ENCODE measurements at places on chromosomes 5 and 9.

- DNase-seq, result peak; percentile 67
These were observed 83.4 kb downstream of the RAPGEF1 start for GRCh38 chr9:131656356-131657036.

- DNase-seq, result no peak
These were observed 830.9 kb downstream of the MAT2B start for GRCh38 chr5:164336276-164336675.

GRCh38 chr5:33649549-33650482 lies 209.1 kb downstream of the TARS1 start:
- DNase-seq, result peak; percentile 81

- no peak for DNase-seq
These were observed 1.7 kb downstream of the EPB41L4B start for GRCh38 chr9:109319017-109319625.

GRCh38 chr9:30078195-30078594 lies 2306.2 kb upstream of the ACO1 start:
- DNase-seq, result no peak

DNA sequence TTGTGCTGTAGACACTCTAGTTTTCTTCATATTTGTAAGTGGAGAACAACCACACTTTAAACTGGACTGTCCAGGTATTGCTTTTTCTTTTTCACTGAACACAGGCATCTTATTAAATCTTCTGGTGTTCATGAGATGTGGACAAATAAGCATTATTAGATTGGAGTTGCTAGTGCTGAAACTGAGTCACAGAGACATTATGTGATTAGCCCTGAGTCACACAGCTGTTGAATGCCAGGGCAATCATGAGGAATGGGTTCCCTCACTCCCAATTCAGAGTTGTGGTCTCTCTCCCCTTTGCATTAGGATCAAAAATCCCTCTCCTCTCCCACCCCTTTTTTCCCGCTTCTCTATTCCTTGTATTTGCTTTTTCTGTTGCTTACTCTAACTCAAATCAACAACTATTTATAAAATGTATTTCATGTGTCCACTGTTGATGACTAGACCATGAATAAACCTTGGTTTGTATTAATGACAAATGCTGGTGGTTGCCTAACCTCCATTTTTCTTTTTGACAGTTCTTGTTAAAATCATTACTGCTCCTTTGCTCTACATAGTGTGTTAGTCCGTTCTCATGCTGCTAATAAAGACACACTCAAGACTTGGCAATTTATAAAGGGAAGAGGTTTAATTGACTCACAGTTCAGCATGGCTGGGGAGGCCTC lies 738.2 kb downstream of the BRINP1 start:
- DNase-seq, result no peak

DNA sequence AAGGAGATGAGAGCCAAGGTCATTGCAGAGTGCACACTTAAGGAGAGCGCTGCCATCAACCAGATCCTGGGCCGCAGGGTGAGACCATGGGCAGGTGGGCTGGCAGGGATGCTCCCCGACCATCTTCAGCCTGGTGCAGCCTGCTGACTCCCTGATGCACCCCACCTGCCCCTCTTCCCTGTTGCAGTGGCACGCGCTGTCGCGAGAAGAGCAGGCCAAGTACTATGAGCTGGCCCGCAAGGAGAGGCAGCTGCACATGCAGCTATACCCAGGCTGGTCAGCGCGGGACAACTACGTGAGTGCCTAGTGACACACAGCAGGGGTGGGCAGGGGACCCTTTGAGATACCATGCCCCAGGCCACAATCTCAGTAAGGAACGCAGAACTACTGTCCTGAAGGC lies 28.3 kb downstream of the TCF7 start:
- no peak for DNase-seq

DNA sequence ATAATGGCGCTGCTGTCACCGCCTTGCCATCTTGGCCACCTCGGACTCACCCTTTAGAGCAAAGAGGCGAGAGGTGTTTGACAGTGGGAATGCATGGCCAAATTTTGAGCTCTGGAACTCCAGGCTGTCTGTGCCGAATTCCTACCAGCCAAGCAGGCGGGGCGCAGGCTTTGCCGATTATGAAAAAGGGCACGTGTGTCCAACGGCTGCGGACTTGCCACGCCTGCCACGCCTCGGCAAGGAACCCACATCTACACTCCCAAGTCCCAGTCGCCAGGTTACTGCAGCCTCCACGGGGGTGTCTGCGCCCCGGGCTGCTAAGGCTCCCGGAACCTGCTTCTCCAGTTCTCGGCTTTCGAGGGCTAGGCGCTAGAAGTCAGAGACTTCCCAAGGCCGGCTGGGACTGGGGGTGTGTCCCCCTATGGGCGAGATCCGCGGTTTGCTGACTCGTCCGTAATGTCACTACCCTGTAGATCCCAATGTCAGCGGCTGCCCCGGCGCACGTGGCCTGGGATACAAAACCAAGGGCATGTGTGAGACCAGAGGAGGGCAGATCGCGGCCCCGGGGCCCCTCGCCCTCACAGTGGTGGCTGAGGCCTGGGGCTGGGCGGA lies 2.8 kb downstream of the NPR3 start:
- DNase-seq, result no peak

GRCh38 chr5:74655206-74655605 lies 14.7 kb upstream of the ENC1 start:
- no peak for DNase-seq

DNA sequence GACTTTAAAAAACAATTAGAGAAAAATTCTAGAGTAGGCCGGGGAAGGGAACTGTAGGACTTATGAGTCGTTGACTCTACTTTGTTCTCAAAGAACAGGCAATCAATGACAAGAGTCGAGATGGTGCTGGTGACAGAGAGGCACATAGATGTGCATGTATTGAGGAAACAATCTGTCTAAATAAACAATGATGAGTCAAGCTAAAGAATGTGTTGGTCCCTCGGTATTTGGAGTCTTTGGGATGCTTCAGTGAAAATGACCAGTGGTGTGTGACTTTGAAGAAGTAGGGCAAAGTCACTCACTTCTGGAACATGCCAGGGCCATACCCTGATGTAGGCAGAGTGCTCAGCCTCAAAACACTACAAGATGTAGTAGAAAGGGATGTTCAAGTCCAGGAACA lies 288.1 kb upstream of the PANK3 start:
- DNase-seq, result no peak

GRCh38 chr5:124644138-124644537 lies 102.3 kb downstream of the ZNF608 start:
- no peak for DNase-seq

GRCh38 chr9:113160571-113160970 lies 9.8 kb downstream of the SLC31A2 start:
- DNase-seq, result no peak

DNA sequence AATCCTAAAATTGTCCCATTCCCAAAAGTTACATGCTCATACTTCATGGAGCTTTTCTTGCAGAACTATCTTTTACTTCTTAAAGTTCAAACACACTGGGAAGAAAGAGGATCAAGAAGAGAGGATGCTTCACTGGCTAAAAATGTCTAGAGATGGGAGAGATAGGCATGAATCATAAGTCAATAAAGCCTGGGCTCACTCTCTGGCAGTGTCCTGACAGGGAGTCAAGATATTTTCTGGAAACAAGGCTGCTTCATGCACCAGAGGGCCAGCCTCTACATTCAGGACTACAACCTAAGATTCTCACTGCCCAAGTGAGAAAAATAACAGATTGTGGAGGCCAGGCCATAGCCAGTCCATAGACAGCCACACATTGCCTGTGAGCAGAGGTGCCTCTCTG lies 1358.4 kb downstream of the EFNA5 start:
- peak; percentile 81 for DNase-seq

DNA sequence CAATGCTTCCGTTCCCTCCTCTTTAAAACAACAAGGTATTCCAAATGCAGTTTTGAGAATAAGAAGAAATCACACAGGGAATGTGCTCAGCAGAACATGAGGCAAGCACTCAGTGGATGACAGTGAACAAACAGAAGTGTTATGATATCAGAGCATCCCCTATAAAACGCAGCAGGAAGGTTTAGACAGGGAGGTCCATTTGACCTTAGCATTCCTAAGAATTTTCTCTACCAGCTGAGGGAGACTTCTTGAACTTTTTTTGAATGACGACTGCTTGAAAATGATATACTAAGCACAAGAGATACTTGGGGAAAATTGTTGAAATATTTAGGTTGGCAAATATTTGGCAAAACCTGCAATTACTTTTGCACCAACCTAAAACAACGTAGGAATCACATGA lies 3.9 kb downstream of the AMACR start:
- DNase-seq, result no peak

DNA sequence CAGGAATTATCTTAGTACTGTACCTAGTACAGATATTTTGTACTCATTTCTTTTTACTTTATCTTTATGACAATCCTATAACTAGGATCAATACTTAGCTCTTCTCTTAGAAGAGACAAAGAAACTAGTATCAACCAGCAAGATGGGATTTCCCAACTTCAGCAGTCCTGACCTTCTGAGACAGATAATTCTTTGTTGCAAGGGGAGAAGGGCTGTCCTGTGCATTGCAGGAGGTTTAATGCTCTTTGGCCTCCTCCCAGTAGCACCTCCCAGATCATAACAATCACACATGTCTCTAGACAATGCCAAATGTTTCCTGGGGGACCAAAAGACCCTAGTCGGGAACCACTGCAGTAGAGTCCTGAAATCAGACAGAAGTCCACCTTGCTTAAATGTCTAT lies 424.3 kb upstream of the DMAC1 start:
- no peak for DNase-seq

GRCh38 chr5:135952683-135953082 lies 2.1 kb downstream of the LECT2 start:
- no peak for DNase-seq

DNA sequence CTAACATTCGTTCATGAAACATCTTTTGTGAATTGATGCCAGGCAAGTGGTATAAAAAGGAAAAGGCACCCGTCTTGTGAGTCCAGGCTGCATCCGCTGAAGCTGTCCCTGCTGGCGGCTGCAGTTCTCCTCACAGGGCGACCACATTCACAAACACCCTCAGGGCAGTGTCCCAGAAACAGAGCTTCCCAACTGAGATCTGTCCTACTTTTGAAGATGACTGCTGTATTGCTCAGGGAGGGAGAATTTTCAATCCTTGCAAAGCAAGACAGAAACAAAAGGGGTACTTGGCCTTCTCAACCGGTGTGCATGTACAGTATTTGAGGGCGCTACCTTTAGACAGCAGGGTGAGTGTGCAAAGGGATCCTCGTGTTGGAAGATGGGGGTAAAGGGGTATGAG lies 316.1 kb downstream of the GADD45G start:
- no peak for DNase-seq

- DNase-seq, result no peak
These were observed 41.6 kb downstream of the CDK5RAP2 start for GRCh38 chr9:120538339-120538738.

DNA sequence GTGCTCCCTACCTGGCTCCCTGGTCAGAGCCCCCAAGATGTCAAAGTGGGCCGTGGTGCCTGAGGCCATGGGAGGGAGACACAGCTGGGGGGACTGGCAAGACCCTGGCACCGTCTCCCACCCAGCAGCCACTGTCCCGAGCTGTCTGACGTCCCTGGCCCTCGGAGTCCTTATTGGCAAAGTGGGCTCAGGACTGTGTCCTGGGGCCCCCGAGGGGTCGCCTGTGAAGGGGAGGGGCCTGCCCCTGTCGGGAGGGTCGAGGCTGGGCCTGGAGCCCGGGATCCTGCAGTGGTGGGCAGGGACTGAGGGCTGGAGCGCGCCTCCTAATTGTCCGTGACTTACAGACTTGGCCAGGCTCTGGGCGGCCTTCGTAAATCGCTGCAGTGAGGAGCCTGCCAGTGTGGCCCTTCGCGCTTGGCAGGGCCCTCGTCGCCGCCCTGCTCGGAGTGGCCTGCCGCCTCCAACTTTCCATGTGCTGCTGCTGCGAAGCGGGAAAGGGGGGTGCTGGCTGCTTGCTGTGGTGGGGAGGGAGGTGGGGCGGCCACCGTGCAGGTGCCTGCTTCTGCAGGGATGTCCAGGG lies 13.7 kb downstream of the MYMK start:
- no peak for DNase-seq

DNA sequence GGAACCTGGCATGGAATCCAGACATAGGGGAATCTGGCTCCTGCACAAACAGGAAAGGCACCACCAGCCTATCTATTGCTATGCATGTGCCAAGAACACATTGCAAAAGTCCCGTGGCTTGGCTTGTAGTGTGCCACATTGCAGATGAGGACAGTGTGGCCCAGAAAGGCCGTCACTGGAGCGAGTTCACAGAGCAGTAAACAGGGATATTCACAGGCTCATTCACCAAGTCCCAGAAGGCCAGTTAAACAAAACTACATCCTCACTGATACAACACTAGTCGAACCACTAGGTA lies 39.6 kb upstream of the TRIM32 start:
- no peak for DNase-seq

- peak; percentile 24 for DNase-seq
These were observed 741.4 kb downstream of the TAF11L14 start for GRCh38 chr5:18375641-18376040.

GRCh38 chr9:128203024-128203706 lies at the start of gene DNM1:
TSS of gene DNM1 (plus strand) at chr9:128203379. CDS start at chr9:128203471, 92 bp downstream.
- DNase-seq, result peak; percentile 68

- DNase-seq, result no peak
These were observed 52.3 kb upstream of the CPLX2 start for GRCh38 chr5:175819090-175819425.

- no peak for DNase-seq
These were observed 702 bp upstream of the PRELID2 start for GRCh38 chr5:145835848-145836239.

DNA sequence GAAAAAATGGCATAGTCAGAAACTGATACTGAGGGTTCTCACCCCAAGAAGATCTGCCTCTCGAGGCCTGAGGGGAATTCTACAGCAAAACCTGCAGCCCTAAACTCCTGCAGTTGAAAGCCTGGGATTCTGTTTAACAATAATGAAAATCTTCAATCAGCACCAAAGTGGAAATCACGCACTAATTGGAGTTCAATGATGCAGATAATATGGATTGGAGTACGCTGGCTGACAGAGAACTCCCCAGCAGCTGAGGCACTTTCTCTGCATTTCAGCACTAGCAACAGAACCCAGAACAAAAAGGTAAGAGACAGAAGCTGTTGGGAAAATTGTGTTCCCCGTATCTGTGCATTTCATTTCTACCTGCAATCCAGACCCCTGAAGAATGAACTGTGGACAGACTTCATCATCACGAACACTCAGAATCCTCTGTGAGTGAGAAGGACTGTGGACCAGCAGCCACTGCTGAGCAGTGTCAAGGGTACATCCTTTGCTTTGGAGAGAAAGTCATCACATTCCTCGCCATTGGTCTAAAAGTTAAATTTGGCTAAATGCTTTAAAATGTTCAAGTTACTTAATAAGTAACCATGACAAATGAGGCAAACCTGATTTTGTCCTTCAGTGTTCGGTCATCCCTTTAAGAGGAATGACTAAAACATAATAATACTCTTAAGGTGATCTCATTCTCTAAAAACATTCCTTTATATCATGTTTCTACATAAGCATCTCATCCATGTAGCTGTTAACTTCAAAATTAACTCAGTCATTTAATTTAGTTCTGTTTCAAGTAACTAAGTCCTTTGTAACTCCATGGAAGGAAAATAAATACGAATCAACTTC lies 126.1 kb downstream of the GAS1 start:
- no peak for DNase-seq

Measured in umbilical cord (tissue), 2 donors.